SHP77 treated with DMSO at 0.1 percent for 48 hours (cell line): ENCODE measurements at places on chromosomes 4 and X.
A peak's percentile ranks its signal among the peaks of the same experiment; 100 is the strongest.

DNA sequence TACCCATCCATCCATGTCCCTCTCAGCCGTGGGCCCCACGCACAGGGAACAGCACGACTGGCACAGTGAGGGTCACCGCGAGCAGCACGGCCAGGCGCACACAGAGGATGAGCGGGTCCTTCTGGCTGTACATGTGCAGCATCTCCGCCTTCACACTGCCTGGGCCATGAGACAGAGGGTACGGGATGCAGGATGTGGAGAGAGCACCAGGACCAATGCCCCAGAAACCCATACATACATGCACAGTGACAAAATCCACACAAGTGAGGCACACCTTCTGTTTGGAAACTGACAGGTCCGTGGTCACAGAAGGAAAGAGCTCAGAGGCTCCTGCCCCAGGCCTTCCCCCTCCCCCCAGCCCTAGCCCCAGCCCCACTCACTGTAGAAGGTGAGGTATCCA lies 9.5 kb downstream of the SLC38A5 start:
- DNase-seq: no peak

DNA sequence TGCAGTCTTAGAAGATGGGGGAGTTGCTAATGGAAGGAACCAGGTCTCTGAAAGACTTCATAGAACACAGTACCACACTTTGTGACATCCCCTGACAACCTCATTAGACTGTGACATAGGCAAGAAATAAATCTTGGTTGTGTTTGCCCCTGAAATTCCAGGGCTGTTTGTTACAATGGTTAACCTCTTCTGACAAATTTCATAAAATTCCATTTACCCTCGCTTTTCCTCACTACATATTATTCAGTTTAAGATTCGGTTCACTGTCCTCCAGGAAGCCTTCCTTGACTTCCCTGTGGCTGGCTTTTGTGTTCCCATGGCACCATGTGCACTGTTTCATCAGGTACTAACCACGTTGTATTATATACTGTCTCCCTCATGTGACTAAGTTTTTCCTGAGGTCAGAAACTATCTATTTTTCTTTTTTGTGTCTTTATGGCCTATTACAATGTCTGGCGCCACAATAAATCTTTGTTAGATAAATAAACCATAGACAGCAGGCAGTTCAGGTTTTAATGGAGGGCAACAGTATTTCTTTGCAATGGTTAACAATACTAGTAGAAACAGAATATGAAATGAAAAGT lies 54.2 kb downstream of the ATXN3L start:
- DNase-seq: no peak

GRCh38 chr4:182093431-182093831 lies 149.8 kb upstream of the TENM3 start:
- no peak for DNase-seq

- DNase-seq: no peak
These were observed 40.3 kb downstream of the ATP11C start for GRCh38 chrX:139892512-139892911.

DNA sequence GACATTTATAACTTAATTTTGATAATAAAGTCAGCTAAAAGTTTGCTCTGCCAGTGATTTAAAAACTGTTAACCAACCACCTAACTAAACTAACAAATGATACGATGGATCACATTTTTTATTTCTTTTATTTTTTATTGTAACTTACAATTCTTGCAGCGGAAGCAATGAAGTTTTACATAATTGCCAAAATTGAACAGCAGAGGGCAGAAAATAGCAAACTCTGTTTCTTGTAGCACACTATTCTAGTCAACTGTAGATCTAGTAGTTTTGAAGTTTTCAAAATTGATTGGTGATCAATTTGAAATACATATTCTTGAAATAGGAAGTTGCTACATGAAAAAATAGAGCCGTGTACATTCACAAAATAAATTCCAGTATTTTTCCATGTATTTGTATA lies 2.8 kb upstream of the GRIA2 start:
- no peak for DNase-seq

DNA sequence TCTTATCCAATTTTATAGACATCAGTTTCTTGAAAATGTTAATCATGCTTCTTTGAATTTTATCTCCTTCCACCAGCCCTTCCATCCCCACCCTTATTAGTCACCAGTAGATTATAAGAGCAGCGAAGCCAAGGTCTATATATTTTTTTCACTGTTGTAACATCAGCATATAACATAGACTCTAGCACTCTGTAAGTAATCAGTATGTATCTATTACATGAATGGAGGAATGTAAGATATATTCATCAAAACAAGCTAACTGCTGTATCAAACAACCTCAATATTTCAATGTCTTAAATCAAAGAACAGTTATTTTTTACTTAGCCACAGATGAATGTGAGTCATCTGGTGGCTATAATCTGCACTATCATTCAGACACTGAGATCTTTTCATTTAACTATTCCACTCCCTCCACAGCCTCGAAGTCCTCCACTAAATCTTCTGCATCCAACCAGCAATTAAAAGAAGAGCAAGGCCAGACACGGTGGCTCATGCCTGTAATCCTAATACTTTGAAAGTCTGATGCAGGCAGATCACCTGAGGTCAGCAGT lies 178.9 kb downstream of the CENPC start:
- DNase-seq: no peak

- DNase-seq: no peak
These were observed 13.9 kb downstream of the QDPR start for GRCh38 chr4:17497890-17498523.

GRCh38 chr4:34293459-34293858 lies 1950.9 kb downstream of the ARAP2 start:
- no peak for DNase-seq

- DNase-seq: no peak
These were observed 376 bp downstream of the ABCG2 start for GRCh38 chr4:88158038-88158488.

GRCh38 chr4:144575181-144575580 lies 70.8 kb upstream of the HHIP start:
- DNase-seq: peak; percentile 13

GRCh38 chr4:23614284-23614892 lies 275.5 kb downstream of the PPARGC1A start:
- DNase-seq: no peak

DNA sequence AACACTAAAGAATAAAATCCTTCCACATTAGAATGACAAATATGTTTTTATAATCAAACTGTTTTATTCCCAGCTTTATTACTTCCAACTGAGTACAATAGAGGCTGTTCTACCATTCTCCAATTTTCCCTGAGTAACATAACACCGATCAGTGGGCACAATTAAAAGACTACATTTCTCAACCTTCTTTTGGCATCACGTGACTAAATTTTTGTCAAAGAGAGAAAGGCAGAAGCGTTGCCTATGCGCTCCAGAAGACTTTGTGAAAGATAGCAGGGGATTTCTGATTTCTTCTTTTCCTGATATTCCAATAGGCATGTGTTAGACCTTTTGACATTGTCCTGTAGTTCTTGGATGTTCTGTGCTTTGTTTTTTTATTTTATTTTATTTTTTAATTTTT lies 1705.6 kb upstream of the PCDH7 start:
- no peak for DNase-seq

DNA sequence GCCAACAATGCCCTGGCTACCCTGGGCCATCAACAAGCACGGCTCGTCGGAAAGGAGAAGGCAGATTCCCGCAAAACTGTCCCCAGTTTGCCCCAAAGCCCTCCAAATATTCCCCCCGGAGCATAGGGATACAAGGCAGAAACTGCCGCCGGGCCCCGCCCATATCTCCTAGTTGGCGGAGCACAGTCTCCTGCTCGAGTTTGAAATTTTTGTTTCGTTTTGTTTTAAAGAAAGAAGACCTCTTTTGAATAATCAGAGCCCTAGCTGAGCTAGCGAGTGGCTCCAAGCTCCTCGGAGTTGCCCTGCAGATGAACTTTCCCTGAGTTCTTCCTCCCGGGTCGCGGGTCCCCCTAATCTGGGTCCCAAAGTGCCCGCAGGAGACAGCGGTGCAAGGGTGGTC lies 138.1 kb upstream of the ZIC3 start:
- DNase-seq: no peak

DNA sequence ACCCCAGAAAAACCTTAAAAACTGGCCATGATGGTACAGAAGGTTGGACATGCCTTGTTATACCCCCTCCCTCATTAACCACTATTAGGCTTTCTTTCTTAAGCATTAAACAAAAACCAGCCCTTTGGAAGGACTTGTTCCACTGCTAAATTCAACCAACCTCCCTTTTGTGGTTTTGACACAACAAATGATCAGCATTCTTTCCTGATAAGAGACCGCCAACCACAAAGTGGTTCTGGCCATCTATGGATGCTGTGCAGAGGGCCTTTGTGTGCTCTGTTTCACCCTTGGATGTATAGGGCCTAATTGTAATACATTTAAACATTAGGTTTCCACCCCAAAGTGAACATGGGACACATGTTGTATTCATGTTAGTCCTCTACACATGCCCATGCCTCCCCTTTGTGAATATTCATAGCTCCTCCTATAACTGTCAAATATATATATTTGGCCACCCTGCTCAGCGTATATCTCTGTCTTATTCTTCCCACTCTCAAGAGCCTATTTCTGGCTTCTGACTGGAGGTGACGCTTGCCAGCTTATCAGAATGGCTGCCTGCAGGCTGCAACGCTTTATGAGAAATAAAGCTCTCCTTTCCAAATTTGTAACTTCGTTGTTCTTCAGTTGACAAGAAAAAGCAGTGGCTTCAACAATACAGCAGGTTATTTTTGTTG lies 126.6 kb downstream of the NPNT start:
- no peak for DNase-seq

GRCh38 chr4:113815826-113816225 lies 54.3 kb upstream of the CAMK2D start:
- no peak for DNase-seq

GRCh38 chr4:153622778-153623240 lies 61.3 kb upstream of the TLR2 start:
- DNase-seq: no peak

DNA sequence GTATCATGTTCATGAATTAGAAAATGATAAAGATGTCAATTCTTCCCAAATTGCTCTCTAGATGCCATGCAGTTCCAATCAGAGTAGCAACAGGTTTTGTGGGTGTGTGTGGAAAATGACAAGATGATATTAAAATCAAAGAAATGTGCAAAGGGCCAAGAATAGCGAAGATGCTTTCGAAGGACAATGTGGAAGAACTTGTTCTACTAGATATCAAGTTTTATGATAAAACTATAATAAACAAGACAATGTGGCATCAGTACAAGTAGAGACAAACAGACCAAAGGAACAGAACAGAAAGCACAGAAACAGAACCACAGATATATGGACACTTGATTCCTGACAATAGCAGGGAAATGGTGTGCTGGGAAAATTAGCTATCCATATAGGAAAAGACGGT lies 9.0 kb downstream of the TAB3 start:
- DNase-seq: no peak

- no peak for DNase-seq
These were observed 1.5 kb downstream of the ABCE1 start for GRCh38 chr4:145099653-145100052.

DNA sequence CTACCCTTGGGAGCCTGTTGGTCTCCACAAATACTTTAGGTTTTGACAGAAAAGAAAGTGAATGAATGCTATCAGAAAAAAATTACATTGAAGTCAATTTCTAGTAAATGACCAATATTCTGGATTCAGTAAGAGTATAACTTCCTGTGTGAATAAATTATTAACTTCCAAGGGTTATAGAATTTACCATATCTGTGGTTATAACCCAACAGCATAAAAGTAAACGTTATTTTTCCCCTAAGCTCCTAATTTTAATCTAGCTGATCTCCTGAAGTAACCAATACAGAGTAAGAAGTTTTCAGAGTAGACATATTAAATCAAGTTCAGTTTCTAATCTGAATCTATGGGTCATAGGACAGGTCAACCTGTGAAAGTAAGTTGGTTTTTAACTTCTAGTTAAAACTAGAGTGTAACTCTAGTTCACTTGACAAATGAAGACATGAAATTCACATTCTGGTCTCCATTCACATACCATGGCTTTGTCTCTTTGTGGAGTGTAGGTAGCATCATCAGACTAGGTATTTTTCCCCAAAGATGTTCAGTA lies 22.8 kb downstream of the DTHD1 start:
- DNase-seq: no peak

DNA sequence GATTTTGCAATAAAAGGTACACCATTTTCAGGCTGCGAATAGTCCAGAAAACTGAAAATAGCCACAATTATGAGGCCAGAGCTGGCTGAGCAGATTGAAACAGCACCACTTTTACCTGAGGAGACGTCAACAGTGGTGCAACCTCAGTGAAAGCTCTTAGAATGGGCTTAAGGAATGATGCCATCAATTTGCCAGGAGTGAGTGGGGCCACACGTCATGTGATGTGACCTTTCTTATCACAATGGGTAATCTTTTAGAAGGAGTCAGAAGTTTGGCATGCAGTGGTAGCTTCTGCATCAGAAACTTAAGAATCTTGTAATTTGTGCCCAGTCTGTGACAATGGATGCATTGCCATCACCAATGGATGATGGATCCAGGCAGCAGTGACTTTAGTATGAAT lies 27.6 kb downstream of the ZNF81 start:
- no peak for DNase-seq

DNA sequence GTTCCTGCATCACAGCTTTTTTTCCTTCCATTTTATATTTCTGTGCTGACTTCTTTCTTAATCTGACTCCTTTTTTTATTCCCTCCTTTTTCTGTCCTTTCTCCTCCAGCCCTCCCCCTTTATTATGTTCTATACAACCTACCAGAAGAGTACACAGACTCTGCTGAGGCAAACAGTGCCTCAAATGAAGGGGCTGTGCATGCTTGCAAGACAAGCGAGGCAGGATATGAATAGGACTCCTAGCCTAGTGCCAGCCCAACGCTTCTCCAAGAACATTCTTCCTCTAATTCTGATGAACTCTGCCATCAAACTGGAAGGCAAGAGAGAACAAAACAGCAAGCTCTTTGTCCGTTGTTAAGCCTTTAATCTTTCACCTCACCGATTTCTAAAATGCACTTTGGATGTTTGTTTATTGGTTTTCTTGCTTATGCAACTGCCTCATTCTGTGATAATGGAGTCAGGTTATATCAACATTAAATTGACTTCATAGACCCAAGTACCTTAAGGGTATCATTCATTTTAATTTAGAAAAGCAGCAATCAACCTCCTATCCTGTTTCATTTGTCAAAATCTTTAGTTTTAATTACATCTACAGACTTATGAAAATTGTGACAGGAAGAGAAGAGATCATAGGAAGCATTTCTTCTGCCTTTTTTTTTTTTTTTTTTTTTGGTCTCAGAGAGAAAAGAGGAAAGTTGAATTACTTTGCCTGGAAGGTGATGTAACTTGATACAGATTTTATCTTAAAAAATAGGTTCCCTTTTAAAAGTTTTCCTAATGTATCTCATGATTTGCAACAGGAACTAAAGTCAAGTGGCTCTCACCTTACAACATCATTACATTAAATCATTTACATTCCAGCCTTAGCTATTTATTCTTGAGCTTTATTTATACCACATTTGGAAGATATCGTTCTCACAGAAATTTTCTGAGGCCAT lies 284.7 kb upstream of the FTHL17 start:
- no peak for DNase-seq

GRCh38 chr4:82561786-82562563 lies at the start of gene TMEM150C:
TMEM150C (minus strand) TSS chr4:82561988; CDS start chr4:82504657, 57,331 bp downstream.
- no peak for DNase-seq

GRCh38 chr4:10606483-10607155 lies 77.9 kb downstream of the CLNK start:
- DNase-seq: no peak
